ENCODE measurements at places on chromosomes 16 and 17.

DNA sequence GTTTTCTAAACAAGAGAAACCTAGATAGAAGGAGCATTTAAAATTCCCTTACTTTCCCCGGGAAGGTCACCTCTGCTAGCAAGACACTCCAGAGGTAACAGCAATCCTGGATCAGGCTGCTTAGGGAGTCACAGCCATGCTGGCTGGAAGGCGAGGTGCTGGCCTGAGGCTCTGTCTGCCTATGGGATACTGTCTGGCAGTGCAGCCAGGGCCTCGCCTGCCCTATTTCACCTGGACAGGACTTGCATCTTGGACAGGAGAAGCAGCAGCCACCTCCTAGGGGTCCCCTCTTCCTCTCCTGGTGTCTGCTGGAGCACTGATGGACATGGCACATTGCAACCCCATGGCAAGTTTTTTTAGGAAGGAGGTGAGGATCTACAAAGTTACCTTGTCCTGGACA, 15.1 kb downstream of the FA2H start:
- no peak for DNase-seq

GRCh38 chr17:802901-803881, 21.0 kb downstream of the MRM3 start:
- DNase-seq, result no peak

DNA sequence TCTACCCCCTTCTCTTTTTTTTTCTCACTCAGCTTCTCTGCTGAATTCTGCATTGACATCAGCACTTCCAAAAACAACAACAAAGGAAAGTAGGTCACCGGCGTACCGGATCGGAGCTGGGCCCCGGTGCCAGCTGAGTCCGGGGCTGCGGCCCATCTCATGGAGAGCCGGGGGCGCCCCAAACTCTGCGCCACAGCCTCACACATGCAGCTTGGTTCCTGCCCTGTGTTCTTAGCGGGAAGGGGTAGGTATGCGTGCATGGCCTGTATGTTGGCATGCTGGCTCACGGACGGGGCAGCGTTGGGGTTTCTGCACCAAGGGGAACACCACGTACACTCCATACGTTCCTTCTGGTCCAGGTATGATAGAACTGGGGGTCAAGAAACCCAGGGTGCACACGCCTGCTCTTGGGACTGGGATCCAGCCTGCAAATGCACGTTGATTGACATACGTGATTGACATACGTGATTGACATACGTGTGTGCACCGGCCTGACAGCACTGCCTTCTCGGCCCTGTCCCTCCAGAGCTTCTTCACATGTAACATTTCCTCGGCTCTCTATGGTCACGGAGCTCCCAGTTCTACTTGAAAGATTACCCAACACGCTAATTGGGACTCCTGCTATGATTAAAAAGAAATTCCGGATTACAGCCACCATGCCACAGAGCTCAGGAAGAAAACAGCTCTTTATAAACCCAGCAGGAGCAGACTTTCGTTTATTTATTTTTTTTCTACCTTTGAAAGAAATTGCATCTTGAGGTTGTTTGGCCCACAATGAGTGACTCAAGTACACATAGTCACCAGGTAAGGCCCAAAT, 88.7 kb downstream of the RPA1 start:
- DNase-seq, result no peak

GRCh38 chr17:15273141-15273793, 8.1 kb upstream of the PMP22 start:
- no peak for DNase-seq

GRCh38 chr16:85543536-85543935, 69.6 kb upstream of the GSE1 start:
- DNase-seq, result no peak

GRCh38 chr16:87243478-87243877, 73.7 kb downstream of the C16orf95 start:
- no peak for DNase-seq

GRCh38 chr16:79009896-79010295, 590.6 kb downstream of the MAF start:
- DNase-seq, result no peak

DNA sequence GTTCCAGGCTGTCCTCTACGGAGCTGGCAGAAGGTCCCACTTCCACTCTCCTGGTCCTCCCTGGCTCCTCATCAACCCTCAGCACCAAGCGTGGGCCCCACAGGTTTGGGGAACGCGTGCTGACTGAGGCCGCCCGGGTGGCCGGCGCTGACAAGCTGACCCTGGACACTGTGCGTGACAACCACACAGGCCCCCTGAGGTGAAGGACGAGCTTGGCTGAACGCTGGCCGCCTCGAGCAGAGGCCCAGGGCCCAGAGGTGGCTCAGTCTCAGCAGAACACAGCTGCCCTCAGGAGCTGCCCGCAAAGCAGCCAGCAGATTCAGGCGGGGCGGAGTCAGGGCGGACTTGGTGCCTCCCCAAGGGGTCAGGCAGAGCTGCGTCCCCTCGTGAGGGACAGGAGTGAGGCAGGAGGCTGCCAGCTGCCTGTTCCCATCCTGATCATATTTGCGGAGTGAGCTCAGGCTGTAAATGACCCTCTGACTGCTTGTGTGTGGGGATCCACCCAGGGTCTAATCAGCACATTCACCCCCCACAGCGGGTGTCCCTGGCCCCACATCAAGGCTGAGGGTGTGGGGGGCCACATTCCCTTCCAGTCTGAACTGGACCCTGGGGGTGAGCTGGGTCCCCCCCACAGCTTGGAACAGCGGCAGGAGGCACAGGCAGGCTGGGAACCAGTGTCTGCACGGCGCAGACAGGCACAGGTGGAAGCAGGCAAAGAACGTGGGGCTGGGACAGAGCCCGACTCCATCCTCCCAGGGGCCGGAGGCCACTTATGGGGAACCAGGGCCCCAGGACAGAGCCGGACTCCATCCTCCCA, 105.1 kb upstream of the METRNL start:
- no peak for DNase-seq

DNA sequence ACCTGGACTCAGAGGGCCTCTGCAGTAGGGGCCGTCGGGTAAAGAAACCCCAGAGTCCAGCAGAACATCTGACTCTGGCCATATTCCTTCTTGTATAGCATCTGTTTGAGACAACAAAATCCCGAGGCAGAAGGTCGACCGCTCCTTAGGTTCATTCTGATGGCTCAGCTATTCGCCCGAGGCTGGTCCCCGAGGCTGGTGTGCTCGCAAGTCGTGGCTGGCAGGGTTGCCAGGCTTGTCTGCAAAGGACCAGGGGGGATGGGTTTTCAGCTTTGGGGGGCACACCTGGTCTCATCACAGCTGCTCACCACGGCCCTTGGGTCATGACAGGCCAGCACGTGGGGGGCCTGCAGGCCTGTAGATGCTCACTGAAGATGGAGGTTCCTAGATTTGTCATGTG, 119.1 kb downstream of the BANP start:
- no peak for DNase-seq

- DNase-seq, result no peak
Measured at GRCh38 chr17:39196808-39197291, 619 bp downstream of the CACNB1 start.

GRCh38 chr17:36687736-36688135, 86.4 kb downstream of the MRM1 start:
- DNase-seq, result no peak

Data from CD4-positive, alpha-beta T cell treated with Interleukin-17A for 4 hours (primary cell).